Amniotic epithelial cell (primary cell): ENCODE measurements at places on chromosomes 4 and X.

DNA sequence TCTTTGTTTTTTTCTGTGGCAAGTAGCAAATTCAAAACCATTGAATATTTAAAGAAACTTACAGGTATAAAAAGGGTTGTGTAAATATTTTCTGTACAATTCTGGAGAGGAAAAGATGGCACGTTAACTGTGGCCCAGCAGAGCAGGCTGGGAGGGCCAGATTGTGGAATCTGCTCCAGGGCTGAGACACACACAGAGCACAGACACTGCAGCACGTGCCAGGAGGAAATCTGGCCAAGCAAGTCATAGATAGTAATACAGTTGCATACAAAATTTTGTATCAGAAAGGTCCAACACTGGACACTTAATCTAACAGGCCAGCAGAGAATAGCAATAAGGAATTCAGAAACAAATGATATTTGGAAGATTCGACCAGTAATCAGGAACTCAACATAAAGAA lies 763.7 kb downstream of the PDHA2 start:
- no peak for DNase-seq

- no peak for DNase-seq
Measured at GRCh38 chr4:172650758-172651530, 517.7 kb upstream of the GALNT7 start.

GRCh38 chr4:142840516-142841123 lies 5.5 kb downstream of the INPP4B start:
- DNase-seq = peak; percentile 51

GRCh38 chr4:39047681-39048080 lies 14.4 kb upstream of the KLHL5 start:
- DNase-seq = peak; percentile 28
